ENCODE measurements at places on chromosomes 6 and 20.
A peak's percentile ranks its signal among the peaks of the same experiment; 100 is the strongest.

DNA sequence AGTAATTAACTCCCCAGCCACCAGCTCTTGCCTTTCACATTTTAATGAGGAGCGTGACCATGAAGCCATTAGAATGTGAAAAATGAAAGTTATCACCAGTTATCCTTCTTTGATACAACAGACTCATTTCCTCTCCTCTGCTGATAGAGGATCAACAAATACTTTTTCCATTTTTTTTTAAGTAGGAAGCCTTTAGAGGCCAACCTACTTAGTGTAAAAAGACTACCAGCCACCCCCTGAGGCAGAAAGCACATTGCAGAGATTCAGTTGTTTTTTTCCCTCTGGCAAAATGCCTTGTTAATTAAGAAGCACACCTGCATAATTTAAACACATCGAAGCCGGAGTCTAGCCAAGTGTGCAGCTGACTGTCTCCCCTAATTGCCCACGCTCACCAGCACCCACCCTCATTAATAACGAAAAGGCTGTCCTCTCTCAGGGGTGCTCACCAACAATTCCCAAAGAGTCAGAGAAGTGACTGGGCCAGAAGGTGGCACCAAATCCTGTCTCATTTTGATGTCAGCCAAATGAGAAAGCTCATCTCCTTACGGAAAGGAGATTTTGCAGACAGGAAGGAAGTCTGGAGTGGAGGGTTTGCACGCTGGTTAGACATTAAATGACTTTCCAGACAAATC lies 60.9 kb upstream of the MC3R start:
- DNase-seq, result no peak

- DNase-seq, result no peak
Measured at GRCh38 chr6:38508894-38509293, 130.8 kb downstream of the BTBD9 start.

GRCh38 chr6:113676057-113676456 lies 181.1 kb upstream of the MARCKS start:
- no peak for DNase-seq

- no peak for DNase-seq
Measured at GRCh38 chr6:101716387-101716786, 322.9 kb downstream of the GRIK2 start.

DNA sequence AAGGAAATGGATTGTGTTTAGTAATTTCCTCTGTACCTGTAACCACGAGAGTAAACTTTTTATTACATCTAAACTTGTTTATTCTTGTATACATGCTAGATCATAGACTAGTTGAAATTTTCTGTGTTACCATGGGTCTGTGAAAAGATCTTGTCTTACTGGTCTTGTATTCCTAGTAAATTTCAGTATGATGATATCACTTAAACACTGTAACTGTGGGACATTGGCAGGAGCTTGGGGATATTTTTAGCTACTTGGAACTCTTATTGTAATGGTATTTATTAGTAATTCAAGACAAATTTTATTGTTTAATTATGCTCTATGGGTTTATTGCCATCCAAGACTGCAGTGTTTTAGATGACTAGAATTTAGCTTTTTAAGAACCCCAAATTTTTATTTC lies 25.9 kb upstream of the TULP4 start:
- DNase-seq, result no peak

DNA sequence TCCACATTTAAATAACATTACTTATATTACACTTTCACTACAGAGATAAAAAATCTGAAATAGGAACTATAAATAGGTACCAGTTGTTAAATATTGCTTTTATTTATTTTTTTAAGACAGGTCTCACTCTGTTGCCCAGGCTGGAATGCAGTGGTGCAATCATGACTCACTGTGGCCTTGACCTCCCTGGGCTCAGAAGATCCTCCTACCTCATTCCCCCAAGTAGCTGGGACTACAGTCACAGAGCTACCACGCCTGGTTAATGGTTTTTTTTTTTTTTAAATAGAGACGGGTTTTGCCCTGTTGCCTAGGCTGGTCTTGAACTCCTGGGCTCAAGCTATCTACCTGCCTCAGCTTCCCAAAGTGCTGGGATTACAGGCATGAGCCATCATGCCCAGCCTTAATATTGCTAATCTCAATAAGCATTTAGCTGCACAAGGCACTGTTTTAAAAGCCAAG lies 17.3 kb downstream of the EEF1E1 start:
- DNase-seq, result no peak

DNA sequence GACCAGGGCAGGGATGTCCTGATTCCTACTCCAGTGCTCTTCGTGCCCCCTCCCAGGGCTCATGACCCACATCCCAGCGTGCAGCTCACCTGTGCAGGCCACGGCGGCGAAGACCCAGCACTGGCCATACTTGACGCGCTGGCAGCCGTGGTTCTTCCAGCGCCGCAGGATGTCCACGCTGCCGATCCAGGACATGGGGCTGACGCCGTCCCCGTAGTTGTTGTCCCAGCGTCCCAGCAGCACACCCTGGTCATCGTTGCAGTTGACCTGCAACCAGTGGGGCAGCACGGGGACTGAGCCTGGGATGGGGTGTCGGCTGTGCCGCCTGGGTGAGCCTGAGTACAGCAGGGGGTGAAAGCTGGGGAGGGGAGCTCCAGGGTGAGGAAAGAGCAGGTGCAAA lies 18.4 kb downstream of the TGM2 start:
- no peak for DNase-seq

- DNase-seq, result no peak
Measured at GRCh38 chr6:128033156-128033555, 132.3 kb upstream of the THEMIS start.

- no peak for DNase-seq
Measured at GRCh38 chr6:83114164-83114563, 46.7 kb downstream of the DOP1A start.

- no peak for DNase-seq
Measured at GRCh38 chr20:1539816-1540419, 17.6 kb downstream of the SIRPD start.

DNA sequence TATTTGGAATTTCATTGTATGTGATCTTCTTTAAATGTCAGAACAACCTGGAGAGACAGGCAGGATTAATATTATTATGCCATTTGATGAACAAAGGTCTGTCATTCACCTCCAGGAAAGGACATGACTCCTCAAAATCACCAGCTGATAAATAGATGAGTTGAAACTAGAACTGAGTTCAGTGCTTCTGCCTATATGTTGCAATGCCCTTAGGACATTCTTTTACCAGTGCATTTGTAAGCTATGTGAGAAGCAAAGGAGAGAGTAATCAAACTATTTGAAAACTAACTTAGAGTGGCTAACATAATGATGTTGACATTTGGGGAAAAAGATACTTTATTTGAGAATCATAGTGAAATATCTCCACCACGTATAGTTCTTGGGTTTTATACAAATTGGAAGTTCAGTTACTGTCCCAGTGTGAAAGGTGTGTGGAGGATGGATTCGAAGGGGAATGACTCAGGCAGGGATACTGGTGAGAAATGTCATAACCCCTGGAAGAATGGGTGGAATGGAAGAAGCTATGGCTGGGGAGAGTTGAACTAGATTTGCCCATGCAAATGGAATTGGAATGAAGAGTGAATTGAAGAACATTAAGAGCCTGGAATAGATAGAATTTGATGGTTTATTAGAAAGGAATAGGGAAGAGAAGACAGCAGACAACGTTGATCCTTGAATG lies 21.5 kb downstream of the PKIB start:
- DNase-seq, result no peak

DNA sequence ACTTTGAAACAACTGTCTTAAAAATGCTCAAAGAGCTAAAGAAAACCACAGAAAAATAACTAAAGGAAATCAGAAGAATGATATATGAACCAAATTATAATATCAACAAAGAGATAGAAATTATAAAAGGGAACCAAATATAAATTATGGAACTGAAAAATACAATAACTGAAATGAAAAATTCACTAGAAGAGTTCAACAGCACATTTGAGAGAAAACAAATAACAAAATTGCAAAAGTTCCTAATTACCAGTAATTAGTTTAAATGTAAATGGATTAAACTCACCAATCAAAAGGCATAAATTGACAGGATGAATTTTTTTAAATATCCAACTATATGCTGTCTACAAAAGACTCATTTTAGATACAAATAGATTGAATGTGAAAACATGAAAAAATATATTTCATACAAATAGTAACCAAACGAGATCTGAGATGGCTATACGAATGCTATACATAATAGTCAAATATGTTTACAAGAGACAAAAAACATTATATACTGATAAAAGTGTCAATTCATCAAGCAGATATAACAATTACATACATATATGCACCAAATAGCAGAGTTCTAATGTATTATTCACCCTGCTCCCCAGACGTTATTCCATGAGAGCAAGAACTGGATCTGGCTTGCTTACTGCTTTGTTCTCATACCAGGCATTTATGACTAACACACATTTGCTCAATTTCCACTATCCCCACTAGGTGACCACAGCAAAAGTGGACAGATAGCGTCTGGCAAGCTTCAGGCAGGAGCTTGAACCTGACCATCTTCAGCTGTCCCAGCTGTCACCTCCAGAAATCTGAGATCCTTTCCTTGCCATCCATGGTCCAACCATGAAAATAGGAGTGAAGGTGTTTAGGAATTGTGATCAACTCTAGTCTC lies 72.4 kb upstream of the SIRPA start:
- DNase-seq, result no peak

DNA sequence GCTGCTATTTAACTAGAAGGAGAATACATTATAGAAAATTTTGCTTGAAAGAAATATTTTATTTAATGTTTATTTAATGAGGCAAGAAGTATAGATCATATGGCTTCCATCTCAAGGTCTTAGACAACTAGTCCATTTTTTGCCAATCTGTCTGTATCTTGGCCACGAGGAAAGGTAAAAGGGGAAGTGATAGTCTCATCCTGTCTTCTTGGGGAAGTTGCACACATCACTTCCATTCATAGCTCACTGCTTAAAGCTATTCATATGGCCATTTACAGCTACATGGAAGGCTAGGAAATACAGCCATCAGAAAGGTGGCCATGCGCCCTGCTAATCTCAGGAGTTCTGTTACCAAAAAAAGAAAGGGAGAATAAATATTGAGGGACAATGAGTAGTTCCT lies 50.8 kb downstream of the METTL24 start:
- no peak for DNase-seq

DNA sequence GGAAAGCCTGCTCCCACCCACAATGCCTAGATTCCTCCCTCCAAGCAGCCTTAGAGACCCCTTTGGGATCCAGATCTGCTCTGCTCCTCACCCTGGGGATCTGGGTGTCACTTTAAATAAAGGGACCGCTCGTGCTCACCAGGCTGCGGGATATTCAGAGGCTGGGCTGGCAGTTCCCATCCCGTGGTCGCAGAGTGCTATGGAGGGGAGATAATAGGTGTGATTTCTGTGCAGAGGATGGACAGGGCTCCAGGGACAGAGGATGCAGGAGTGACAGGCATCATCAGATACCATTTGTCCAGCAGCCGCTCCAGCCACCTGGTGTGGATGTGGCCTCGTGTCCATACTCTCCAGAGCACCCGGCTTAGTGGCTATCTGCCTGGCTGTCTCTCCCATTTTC lies 415.9 kb upstream of the SULF2 start:
- no peak for DNase-seq

GRCh38 chr20:15475483-15475882 lies 1097.8 kb downstream of the KIF16B start:
- DNase-seq, result peak; percentile 2

DNA sequence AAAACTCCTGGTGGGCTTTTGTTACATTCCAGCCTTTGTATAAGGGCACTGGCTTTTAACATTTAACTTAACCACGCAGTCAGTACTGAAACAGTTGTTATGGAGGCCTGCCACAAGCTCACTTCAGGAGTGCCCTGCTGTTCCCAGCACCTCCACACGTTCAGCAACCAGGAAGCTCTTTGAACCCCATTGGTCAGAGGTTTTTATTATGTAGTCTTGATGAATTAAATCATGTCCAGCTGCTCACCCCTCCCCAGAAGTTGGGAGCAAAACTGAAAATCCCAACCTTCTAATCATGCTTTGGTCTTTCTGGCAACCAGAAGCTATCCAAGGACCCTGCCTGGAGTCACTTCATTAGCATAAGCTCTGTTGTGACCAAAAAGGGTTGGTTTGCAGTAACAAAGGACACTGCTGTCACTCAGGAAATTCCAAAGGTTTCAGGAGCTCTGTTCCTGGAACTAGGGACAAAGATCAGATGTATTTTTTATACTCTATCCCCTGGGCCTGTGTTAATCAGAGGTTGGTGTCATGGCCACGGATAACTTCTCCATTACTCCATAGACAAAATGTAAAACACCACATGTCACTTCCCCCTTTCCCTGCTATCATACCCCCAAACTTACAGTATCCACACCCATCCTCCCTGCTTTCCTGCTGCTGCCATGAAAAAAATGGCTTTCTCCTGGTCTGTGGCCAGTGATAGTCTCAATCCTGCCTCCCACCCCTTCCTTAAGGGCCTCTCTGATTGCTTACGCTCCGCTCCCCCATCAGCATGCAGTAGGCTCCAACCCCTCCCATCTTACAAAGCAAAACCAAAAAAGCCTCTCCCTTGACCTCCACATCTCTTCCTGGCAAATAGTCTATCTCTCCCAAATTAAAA lies 3.1 kb downstream of the ARMC12 start:
- no peak for DNase-seq

GRCh38 chr6:135499441-135500340 lies 2.2 kb upstream of the AHI1 start:
- DNase-seq, result no peak

- no peak for DNase-seq
Measured at GRCh38 chr20:22949331-22950109, 85.6 kb upstream of the SSTR4 start.

DNA sequence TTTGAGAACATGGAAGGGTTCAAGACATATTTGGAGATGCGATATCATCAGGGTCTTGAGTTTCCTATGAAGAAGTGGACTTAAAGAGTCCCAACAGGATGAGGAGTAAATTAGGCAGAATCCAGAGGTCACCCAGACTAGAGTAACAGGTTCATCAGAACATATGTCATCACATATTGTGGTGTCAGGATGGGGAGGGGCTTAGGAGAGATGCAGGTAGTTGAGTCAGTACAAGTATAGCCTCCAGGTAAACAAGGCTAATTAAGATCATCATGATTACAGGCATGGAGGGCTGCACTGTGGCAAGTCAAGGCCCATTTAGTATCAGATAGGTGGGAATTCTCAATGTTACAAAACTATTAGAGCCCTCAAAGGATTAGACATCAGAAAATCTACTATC lies 90.1 kb upstream of the PAK5 start:
- DNase-seq, result no peak

GRCh38 chr6:154236646-154237301 lies 119.8 kb downstream of the IPCEF1 start:
- no peak for DNase-seq

DNA sequence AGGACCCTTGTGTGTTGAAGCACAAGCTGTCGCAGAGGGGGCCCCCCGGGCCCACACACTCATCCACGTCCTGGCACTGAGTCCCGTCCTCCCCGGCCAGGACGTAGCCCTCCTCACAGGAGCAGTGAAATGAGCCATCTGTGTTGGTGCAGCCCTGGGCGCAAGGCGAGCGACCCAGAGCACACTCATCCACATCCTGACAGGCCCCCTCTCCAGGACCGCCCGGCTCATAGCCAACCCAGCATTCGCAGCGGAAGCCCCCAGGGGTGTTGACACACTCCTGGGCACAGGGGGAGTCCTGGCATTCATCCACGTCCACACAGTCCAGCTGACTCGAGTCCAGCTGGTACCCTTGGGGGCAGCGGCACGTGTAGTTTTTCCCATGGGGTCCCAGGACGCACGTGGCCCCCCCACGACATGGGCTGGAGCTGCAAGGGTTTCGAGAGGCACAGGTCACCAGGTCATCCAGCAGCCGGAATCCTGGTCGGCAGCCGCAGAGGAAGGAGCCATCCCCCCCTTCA lies 1.2 kb downstream of the CD93 start:
- DNase-seq, result no peak

All from anterior cingulate cortex (tissue), 58 donors.